Right forelimb (tissue), 1 donor: ENCODE measurements at places on chromosomes 5 and 9.

DNA sequence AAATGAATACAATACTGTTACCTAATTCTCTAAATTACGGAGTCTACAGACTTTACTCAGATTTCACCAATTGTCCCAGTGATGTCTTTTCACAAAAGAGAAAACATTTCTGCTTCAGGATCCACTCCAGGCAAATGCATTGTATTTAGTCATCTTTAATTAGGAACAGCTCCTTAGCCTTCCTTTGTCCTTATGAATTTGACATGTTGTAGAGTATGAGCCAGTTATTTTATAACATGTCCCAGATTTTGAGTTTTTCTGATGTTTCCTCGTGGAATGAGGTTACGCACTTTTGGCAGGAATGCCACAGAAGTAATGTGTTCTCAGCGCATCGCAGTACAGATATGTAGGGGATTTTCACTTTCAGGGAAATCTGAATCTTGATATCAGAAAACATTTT, 10.5 kb downstream of the HABP4 start:
- DNase-seq = no peak

- no peak for DNase-seq
Measured at GRCh38 chr9:80326105-80326504, 754.3 kb downstream of the TLE4 start.

GRCh38 chr5:3858524-3858923, 262.9 kb downstream of the IRX1 start:
- no peak for DNase-seq

DNA sequence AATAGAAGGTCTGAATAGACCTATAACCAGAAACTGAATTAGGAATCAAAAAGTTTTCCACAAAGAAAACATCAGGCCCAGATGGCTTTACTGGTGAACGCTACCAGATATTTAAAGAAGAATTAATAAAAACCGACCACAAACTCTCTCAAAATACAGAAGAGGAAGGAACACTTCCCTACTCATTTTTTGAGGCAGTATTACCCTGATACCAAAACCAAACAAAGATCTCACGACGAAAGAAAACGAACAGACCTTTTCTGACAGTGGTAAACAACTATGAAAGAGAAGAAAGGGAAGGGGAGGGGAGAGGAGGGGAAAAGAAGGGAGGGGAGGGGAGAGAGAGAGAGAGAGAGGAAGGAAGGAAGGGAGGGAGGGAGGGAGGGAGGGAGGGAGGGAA, 13.5 kb downstream of the B4GALT1 start:
- DNase-seq = no peak

- no peak for DNase-seq
Measured at GRCh38 chr9:100431886-100432285, 4.9 kb downstream of the MSANTD3 start.

DNA sequence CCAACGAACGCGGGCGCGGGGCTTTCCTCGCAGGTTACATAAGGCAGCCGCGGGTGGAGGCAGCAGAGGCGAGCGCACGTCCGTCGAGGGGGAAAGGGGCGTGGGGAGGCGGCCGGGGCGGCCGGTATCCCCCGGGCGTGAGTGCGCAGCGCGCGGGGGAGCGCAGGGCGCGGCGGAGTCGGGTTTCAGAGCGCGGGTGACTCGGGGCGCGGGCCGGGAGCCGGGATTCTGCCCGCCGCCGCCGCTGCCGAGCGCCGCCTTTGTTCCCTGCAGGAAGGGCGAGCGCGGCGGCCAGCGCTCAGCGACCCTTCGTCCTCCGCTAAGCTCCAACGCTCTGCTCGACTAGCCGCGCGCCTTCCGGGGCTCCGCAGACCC, at the start of gene COL15A1:
Gene COL15A1 (plus strand): TSS at position 226 of the 375 bp plus-strand sequence. CDS start 155 bp downstream, outside the sequence.
- peak; percentile 71 for DNase-seq

DNA sequence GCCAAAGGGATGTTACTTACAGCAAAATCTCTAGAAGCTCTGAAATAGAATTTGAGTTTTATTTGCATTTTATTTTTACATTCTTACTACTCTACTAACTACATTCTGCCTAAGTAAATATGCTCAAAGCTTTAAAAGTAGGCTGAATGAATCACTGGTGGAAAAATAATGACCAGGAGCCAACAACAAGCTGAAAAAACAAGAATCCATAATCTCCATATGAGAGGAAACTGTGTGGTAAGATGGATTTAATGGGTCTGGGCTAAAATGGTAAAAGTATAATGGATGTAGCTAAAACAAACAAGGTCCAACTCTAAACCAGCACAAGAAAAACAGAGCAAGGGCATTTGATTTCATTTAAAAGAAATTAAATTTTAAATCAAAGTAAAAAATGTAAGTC, 525.8 kb upstream of the FTMT start:
- no peak for DNase-seq

DNA sequence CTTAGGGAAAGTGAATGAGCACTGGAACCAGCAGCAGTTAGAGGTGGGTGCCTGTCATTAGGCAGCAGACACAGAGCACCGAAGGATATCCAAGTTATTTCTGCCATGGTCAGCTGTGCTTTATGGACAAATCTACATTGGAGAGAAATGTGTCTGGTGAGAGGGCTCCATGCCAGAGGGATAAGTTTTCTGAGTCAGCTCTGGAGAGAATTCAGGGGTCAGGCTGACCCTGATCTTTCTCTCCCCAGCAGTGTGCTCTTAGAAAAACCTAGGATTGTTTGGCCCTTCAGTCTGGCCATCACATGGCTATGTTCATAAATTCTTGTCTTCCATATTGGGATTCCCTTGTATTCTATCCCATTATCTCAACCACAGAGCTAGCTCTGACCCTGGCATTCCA, 8.9 kb upstream of the IL17B start:
- no peak for DNase-seq

DNA sequence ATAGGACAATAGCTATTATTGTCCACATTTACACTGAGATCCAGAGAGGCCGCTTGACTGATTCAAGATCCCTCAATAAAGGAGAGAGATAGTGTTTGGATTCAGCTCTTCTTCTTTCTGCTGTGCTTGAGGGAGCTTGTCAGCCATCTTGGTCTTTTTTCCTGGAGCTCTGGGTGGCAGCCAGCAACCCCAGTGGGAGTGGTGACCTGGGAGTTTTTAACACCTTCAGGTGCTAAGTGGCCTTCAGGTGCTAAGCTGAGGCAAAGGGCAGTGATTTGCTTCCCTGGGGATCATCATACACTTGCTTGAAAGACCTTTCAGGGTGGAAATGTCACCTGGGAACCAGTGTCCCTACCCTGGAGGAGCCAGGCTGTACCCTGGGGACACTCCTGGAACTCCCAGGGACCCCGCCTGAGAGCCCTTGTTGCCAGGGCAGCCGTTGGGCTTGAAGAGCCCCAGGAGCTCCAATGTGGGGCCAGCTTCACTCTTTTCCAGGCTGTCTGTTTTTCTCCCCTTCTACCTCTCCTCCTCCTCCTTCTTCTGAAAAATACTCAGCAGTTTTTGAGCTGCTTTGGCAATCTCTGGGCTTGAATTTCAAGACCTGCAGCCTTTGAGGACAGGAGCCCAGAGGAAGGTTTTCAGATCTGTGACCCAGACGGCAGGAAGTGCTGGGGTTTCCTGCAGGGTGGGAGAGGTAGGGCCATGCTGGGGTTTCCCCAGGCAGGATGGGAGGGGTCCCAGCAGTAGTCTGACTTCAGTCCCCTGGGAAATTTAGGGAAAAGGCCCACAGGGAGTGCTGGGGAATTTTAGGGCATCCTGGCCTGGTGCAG, 59.7 kb downstream of the FGF18 start:
- DNase-seq = no peak
